Activated CD4-positive, alpha-beta T cell treated with anti-CD3 and anti-CD28 coated beads, Interleukin-2, amount 10 ng/mL, durations not matched to agents 7 days and 5 days (primary cell): ENCODE measurements at places on chromosomes 4 and X. TPM values are rescaled to one million over a fixed set of nuclear protein-coding genes. Genes with fewer than 3 reads are reported as not detected.

The CPLX1 gene
- total RNA-seq = 0.17 TPM

DNA sequence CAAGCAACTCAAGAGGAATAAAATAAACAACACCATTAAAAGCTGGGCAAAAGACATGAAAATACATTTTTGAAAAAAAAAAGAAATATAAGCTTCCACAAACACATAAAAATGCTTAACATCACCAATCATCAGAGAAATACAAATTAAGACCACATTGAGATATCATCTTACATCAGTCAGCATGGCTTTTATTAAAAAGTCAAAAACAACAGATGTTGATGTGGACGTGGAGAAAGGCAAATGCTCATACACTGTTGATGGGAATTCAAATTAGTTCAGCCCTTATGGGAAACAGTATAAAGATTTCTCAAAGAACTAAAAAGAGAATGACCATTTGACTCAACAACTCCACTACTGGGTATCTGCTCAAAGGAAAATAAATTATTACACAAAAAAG is 59.6 kb downstream of the STK32B start:
- no peak for DNase-seq
- H3K4me3 ChIP-seq = no peak overlapping the region
- no peak overlapping the region for H3K27ac ChIP-seq
- H3K4me1 ChIP-seq = no peaks in the 10 kb centered on the region
- H3K36me3 ChIP-seq = no peaks in the 10 kb centered on the region
- H3K27me3 ChIP-seq = peaks cover 1% of the 10 kb centered on the region

The PCSK1N gene
- 0.40 TPM for total RNA-seq

The GPAT3 gene
- total RNA-seq = 4.1 TPM

DNA sequence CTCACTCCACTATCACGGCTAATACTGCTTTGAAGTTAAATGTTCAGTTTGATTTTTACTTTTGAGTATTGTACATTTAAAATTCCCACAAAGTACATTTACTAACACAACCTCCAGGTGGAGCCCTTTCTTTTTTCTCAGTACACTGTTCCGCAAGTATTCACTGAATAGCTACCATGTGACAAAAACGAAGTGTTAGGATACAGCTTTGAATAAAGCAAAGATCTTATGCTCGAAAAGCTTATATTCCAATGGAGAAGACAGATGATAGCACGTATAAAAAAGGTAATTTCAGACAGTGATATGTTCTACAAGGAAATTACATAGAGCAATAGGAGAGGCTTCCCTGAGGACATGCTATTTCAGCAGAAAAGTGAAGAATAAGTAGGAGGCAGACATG is 60.7 kb upstream of the ABCG2 start:
- peak; percentile 57 for DNase-seq
- H3K4me3 ChIP-seq = no peak overlapping the region
- peaks cover 5% of the 10 kb centered on the region for H3K27me3 ChIP-seq
- no peaks in the 10 kb centered on the region for H3K36me3 ChIP-seq

DNA sequence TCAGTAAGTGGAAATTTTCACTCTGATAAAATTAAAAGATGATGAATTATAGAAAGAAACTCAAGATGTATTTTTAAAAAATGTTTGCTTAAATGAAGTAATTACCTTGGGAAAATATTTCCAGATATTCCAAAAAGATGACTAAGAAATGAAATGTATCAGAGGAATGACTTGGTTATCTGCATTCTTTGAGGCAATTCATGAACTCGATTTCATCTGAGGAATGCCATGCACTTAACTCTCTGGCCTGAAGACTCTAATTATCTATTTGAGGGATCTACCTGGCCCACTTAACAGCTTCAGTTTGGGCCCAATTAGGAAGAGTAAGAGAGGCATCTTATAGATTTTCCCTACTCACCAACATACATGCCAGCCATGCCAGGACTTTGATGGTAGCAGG is 182.3 kb downstream of the INPP4B start:
- DNase-seq = no peak
- H3K4me1 ChIP-seq = no peaks in the 10 kb centered on the region
- H3K27ac ChIP-seq = no peak overlapping the region
- H3K27me3 ChIP-seq = no peaks in the 10 kb centered on the region
